ENCODE measurements at places on chromosomes 2 and 18. TPM values are rescaled to one million over a fixed set of nuclear protein-coding genes. Genes with fewer than 3 reads are reported as not detected.

GRCh38 chr18:59736061-59736460 is 38.8 kb upstream of the CCBE1 start:
- no peak for DNase-seq

DNA sequence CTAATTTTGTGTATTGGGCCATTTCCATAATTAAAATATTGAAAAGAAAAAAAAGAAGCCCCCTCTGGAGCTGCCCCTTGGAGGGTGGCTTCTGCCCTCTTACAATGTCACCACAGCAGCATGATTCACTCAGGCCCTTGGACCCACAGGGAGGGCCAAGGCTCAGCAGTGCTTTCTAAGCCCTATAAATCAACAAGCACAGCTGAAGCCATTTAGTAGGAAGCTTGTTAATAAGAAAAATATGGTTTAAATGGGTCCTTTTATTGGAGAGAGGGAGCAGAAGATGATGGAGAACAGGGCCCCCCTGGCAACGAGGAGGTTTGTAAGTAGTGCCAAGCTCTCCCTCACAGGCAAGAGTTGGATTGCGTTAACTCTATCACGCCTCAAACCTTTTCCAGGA is 107.6 kb upstream of the FZD7 start:
- no peak for DNase-seq

DNA sequence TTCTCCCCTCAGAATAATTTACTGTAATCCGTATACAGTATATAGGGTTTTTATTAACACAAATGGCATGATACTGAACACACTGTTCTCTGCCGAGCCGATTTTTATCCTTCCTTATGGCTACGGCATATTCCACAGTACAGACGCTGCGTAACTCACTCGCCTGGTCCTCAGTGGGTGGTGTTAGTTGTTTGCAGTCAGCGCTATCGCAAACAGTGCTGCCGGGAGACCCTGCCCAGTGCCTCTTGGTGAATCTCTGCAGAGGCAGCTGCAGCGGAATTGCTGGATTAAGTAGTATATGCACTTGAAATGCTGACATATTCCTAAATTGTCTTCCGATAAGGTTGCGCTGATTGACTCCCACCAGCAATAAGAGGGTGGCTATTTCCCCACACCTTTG is 73.9 kb downstream of the MARCO start:
- no peak for DNase-seq

DNA sequence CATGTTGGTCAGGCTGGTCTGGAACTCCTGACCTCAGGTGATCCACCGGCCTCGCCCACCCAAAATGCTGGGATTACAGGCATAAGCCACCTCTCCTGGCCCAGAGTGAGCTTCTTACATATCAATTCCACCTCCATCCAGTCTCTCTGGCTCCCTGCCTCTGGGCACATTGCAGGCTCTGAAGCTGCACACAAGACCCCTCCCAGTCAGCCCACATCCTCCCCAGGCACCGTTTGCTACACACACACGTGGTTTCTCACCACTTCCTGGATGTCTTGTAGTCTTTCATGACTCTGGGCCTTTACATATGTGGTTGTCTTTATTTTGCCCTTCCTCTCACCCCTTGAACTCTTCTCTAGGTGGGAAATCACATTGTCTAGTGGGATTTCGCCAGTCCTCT is 64.0 kb upstream of the CABLES1 start:
- no peak for DNase-seq

GRCh38 chr18:366466-367061 is 98.7 kb upstream of the THOC1 start:
- peak; percentile 34 for DNase-seq

GRCh38 chr2:46411985-46412384 is 67.4 kb upstream of the TMEM247 start:
- no peak for DNase-seq

DNA sequence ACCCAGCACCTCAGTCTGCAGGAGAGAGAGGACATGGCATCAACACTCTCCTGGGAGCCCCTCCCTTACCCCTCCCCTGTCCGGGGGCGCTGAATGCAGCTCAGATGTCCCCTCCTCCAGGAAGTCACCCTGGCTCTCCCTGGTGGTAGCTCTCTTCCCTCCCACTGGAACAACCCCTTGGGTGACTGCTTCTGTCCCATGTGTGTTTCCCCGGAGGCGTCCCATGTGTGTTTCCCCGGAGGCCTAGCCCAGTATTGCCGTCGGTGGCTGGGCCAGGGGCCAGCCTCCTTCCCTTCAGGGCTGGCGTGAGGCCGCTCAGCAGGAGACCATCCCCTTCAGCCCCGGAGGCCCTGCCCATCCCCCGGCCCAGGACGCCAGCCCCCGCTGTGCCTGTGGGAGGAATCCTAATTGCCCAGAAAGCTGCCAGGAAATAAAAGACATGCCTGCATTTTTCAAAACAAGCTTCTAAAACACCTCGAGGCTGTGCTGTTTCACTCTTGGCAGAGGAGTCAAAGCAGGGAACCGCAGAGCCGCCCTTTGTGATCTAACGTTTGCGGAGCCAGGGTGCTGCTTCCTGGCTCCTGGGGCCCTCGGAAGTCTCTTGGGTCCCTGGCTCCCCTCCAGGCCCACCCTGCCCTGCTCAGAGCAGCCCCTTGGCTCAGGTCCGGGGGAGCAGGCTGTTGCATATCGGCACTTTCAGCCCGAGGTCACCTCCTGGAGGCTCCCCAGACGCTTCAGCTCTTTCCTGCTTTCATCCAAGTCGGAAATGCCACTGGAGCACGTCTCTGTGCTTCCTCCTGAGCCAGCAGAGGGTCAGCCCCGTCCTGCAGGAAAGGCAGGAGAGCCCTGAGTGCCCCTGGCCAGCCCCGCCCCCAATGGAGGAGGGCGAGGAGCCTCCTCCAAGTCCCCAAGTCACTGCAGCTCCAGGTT is 11.4 kb downstream of the SNED1 start:
- peak; percentile 59 for DNase-seq

GRCh38 chr2:186702006-186702405 is 8.1 kb downstream of the FAM171B start:
- no peak for DNase-seq

- no peak for DNase-seq
These were observed 95.8 kb downstream of the PXDN start for GRCh38 chr2:1648241-1649102.

DNA sequence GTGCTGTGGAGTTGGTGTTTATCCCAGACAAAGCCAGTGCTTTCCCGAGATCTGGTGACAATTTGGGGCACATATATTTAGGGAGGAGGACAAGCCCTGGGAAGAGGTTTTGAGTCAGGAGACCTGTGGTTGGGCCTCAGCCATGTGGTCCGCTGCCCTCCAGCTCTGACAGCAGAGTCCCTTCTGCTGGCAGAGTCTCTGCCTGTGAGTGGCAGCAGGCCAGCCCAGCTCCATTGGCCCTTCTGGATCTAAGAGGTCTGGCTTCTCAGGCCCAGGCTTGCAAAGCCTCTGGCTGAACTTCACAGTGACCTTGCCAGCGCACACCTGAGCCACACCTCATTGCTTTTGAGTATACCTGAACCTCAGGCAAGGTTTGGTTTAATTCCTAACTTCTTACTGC is 115.3 kb downstream of the BCL2L11 start:
- DNase-seq, result no peak

DNA sequence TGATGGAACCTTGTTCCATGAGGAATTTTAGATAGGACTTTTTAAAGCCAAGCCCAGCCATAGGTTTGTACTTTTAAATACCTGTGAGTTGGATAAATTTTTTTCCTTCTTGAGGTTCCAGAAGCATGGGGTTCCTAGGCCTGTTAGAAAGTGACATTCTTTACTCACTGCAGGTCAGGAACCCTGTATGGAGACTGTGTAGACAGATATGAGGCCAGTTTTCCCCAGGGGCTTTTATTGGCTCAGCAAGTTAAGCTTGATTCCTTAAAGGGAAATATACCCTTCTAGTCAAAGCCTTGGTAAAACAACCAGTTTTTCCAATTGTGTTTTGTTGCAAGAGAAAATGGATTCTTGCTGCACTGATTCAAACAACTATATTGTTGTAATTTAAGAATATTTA is 38.4 kb upstream of the GMCL1 start:
- no peak for DNase-seq

GRCh38 chr2:208916881-208917280 is 507.0 kb upstream of the MAP2 start:
- DNase-seq, result no peak

DNA sequence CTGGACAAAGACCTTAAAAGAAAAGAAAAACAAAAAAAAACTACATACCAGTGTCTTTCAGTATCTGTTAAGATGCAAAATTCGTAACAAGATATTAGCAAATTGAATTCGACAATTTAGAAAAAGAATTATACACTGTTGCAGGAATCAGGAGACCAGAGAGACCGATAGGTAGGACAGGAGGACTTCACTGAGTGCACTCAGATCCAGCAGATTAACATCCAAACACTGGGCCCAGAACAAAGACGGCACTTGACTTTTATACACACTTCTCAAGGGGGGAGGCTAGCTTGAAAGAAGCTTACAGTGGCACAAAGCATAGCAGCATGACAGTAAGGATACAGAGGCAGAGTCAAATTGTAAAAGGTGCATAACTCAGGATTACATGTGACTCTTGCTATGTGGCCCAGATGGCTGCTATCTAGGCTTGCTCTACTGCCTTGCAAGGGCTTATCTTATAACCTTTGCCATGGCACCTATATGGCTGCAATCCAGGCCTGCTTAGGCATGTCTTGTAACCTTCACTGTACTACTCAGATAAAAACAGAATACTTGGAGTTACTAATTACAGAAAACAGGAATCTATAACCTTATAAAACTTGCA is 507.3 kb upstream of the LRRTM4 start:
- no peak for DNase-seq

GRCh38 chr2:110744429-110744828 is 12.1 kb downstream of the ACOXL start:
- no peak for DNase-seq

DNA sequence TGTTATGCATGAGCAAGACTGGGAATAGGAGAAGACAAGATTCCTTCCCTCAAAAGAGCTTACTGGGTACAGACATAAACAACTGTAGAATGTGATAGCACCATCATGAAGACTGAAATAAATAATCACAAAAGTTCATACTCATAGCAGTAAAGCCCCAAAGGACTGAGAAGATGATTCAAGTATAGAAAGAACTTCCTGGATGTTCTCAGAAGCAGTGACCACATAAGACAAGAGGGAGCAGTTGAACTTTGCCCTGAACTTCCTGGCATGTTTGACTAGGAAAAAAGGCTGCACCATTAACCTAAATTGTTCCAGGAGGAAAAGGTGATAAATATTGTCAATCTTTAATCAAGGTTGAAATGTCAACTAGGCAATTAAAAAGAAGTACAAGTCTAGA is 57.8 kb upstream of the CCDC141 start:
- no peak for DNase-seq

DNA sequence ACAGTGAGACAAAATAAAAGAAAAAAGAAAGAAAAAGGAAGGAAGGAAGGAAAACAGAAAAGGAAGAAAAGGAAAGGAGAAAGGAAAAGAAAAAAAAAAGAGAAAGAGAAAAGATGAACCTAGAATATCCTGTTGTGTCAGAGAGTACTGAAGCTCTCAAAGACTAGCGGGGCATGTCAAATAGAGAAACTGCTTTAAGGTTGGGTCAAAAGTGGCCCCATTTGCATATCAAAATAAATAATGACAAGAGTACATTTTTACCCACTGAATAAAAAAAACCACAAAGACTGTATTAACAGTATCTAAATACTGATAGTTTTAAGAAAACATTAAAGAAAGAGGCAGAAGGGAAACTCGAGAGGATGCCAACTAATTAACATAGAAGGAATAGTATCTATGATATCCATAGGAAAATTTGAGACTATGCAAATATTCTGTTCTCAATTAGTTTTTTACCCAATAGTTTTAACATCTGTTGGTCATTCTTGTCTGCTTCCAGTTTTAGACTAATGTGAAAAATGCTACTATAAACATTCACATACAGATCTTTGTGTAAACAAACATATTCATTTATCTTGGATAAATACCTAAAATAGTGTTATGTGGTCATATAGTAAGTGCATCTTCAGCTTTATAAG is 53.2 kb downstream of the SFXN5 start:
- DNase-seq, result no peak

GRCh38 chr2:54166121-54166773 is 50.8 kb downstream of the ACYP2 start:
- DNase-seq, result no peak

- peak; percentile 66 for DNase-seq
These were observed 22.6 kb upstream of the BCL2 start for GRCh38 chr18:63342206-63342605.

- DNase-seq, result no peak
These were observed 1243.1 kb upstream of the NXPH2 start for GRCh38 chr2:140023291-140023690.

DNA sequence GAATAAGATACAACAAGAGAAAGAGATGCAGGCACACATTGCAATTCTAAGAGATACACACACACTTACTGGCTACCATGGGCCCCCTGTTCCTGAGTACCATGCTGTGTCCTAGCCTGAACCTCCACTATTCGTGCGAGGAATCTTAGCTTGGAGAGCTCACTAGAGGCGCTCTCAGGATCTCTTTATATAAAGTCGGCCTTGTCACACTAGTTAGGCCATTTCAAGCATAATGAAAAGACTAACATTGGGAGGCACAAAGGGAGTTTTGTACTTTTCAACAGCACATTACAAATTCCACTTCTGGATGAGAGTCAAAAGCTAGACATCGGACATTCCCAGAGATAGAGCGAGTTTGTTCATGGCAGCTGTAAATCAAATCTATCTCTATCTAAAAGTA is 365.2 kb downstream of the DSEL start:
- DNase-seq, result peak; percentile 22

The EVA1A gene
- total RNA-seq, result 2.8 TPM

The POTEJ gene
- total RNA-seq, result 0.21 TPM

The CD8B2 gene
- total RNA-seq, result not detected

The SERPINB4 gene
- total RNA-seq, result not detected

The MDH1B gene
- total RNA-seq, result 3.9 TPM

The SLC1A4 gene
- 1.3 TPM for total RNA-seq

The DSG4 gene
- not detected for total RNA-seq

The ARID5A gene
- 2.4 TPM for total RNA-seq

The CSRNP3 gene
- 14.7 TPM for total RNA-seq

The MOCOS gene
- 1.1 TPM for total RNA-seq
